Chondrocyte (in vitro differentiated cells): ENCODE measurements at places on chromosomes 1 and 21. TPM values are rescaled to one million over a fixed set of nuclear protein-coding genes. Genes with fewer than 3 reads are reported as not detected.

DNA sequence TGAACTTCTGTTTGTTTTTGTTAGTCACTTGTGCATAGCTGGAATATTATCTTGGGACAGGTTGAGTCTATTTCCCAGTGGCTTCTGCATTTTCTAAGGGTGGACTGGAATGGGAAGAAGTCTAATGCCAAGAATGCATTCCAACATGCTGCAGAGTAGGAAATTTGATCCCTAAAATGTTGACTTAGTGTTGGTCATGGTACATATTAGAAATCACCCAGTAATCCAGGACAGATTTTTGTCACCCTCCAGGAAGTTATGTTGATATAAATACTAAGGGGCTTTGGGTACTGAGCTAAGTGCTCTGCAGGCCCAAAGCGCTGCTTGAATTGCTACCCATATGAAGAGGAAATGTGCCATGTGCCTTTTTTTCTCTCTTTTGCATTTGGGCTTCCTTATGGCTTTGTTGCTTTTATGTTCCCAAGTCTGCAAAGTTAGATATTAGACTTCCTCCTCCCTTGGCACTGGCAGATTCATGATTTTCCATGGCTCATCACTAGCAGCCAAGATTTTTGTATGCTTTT, 10.0 kb downstream of the ARID1A start:
- H3K27ac ChIP-seq: peak overlapping the region; percentile 94
- H3K36me3 ChIP-seq: peaks cover 2% of the 10 kb centered on the region
- no peaks in the 10 kb centered on the region for H3K27me3 ChIP-seq
- no peak overlapping the region for H3K4me3 ChIP-seq
- H3K4me1 ChIP-seq: peaks cover 43% of the 10 kb centered on the region

DNA sequence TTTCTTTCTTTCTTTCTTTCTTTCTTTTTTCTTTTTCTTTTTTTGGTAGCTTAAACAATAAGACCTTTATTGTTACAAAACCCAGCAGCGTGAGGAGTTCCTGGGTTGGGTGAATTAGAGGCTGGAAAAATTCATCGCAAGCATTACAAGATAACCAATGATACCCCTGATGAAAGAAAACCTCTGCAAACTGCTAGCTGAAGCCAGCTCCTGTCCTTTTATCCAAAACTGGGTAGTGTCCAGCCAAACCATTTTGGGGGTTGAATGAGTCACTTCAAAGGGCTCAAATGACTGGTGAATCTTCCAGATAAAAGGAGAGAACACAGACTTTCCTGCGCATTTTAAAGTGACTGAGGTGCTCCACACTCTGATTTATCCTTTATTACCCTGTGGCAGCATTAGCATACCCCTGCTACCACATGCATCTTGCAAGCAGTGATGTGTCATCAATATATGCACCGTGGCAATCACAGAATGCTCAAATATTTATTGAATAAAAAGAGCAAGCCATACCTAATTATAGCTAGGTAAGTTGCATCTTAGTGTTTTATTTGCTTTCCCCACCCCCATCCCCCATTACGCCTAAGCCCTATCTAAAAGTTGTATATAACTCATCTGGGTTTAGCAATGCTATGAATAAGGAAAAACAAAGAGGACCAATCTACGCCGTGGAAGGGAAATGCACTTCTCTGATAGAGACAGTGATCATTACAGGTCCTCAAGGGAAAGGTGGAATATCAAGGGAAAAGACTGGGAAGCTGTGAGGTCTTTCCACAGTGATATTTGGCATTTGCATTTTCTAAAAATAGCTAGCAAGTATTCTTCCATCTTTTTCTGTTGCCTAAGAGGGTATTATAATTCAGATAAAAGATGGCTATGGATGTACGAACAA, 32.4 kb upstream of the CEP350 start:
- H3K4me3 ChIP-seq: no peak overlapping the region
- no peaks in the 10 kb centered on the region for H3K4me1 ChIP-seq
- H3K36me3 ChIP-seq: peaks cover 20% of the 10 kb centered on the region

DNA sequence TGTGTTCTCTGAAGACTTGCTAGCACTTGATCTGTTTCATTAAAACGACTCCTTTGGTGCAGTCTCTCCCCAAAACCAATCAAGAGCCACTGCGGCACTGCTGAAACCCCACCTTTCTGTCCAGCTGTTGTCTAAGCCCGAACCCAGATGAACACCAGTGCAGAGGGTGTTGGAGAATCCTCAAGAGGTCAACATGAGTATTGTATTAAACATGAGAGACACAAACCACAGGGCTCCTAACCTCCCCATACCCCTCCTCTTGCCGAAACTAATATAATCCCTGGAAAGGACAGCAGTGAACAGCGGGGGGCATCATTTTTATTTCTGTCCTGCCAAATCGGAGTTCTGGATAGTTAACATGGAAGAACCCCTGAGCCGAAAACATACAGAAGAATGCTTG, 333.9 kb downstream of the CAMTA1 start:
- no peak for DNase-seq
- peak overlapping the region; percentile 64 for H3K27ac ChIP-seq
- peaks cover 2% of the 10 kb centered on the region for H3K36me3 ChIP-seq
- H3K4me1 ChIP-seq: peaks cover 37% of the 10 kb centered on the region
- no peaks in the 10 kb centered on the region for H3K27me3 ChIP-seq
- no peak overlapping the region for H3K4me3 ChIP-seq

DNA sequence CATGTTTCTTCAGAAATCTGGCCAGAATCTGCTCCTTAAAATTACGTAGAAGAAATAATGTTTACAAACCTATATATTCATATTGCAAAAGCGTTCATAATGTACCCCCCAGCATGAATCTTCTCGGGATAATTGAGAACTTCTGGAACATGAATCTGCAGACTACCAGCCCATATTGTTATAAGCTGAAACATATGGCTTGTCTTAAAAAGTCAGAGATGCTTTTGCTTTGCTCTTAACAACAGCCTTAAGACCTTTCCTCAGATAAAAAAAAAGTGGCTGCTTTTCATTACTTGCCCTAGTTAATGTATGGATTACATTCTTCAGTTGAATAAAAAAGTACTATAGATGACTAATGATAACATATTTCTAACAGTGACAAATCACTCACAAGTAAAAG, 15.0 kb upstream of the ZZZ3 start:
- peaks cover 11% of the 10 kb centered on the region for H3K36me3 ChIP-seq
- no peaks in the 10 kb centered on the region for H3K4me1 ChIP-seq
- no peak overlapping the region for H3K4me3 ChIP-seq

DNA sequence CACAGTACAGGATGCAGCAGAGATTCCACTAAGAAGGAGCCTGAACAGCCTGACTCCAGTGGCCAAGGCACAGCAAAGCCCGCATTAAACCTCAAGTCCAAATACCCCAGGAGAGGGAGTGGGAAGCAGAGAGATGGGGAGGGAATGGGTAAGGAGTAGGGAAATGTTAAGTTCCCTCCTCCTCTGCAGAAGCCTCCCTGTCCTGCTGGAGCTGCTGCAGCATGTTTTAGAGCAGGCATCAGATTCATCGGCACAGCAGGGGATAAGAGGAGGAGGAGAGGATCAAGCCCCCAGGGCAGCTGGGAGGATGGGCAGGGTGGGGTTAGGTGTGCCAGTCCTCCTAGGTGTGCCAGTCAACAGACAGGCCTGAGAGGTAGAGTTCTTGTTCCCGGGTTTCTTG, 709.7 kb downstream of the PTPRU start:
- H3K27me3 ChIP-seq: peaks cover 33% of the 10 kb centered on the region
- H3K27ac ChIP-seq: no peak overlapping the region
- no peak overlapping the region for H3K4me3 ChIP-seq
- H3K36me3 ChIP-seq: no peaks in the 10 kb centered on the region

DNA sequence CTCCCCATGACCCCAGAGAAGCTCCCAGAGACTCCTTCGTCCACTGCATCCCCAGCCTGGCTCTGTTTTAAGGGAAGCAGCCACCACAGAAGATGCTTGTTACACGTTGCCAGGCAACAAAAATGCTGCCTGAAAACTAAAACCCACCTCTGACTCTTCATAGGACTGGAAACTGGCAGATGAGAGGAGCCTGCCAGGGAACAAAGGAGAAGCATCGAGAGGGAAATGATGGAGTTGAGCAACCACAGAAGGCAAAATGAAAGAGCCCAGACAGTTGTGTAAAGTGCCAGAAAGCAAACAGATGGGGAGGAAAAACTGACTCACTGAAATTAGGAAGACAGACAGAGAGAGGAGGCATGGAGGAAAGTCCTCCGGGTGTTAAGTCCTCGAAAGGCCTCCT, 118.4 kb downstream of the KCNN3 start:
- H3K36me3 ChIP-seq: peaks cover 3% of the 10 kb centered on the region
- H3K27me3 ChIP-seq: peaks cover 27% of the 10 kb centered on the region
- peaks cover 39% of the 10 kb centered on the region for H3K4me1 ChIP-seq
- DNase-seq: no peak
- H3K27ac ChIP-seq: peak overlapping the region; percentile 61

DNA sequence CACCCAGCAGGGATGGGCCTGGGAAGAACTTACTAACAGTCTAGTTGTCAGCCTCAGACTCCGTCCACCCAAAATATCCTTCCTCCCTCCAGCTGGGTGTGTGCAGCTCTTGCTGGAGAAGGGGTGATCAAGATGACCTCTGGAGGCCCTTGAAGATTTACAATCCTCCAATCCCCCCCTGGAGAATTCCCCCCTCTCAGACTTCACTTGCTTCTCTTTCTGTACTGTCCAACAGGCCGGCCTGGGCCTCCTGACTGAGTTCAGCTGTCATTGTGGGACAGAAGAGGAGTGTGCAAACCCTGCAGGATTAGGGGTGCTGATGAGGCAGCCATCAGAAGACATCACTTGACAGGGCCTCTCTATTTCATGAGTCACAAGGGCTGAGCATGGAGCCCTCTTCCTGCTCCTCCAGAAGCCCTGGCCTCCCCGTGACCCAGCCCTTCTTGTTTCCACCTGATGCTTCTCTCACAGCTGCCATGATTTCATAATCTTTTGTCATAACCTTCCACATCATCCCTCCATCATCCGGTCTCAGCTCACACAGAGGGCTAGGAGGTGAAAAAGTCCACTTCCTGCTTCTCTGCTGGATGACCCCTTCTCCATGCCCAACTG, 17.5 kb upstream of the IGFN1 start:
- H3K4me3 ChIP-seq: no peak overlapping the region
- no peak overlapping the region for H3K27ac ChIP-seq
- no peaks in the 10 kb centered on the region for H3K36me3 ChIP-seq

GRCh38 chr1:204417074-204417997, 5.7 kb upstream of the PPP1R15B start:
- no peak for DNase-seq
- no peaks in the 10 kb centered on the region for H3K36me3 ChIP-seq
- H3K27me3 ChIP-seq: no peaks in the 10 kb centered on the region
- H3K4me3 ChIP-seq: peak overlapping the region; percentile 52
- peak overlapping the region; percentile 98 for H3K27ac ChIP-seq
- peaks cover 47% of the 10 kb centered on the region for H3K4me1 ChIP-seq

DNA sequence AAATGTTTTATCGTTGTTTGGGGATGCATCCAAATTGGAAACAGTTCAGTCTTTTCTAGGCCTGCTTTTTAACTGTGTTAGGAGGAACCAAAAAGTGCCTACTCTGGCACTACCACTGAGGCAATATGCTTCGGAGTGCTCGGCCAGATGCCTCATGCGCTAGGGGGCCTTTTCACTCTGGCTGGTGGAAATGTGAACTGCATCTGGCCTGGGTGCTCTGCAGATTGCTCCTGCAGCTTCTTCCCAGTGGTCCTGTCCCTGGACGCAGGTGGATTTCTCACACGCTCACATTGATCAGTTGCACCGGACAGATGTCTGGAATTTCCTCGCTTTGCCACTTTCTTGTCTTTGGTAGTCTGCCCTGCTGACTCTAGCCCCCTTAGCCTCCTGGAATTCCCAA, 330.2 kb upstream of the FMN2 start:
- DNase-seq: no peak
- no peaks in the 10 kb centered on the region for H3K36me3 ChIP-seq
- H3K27ac ChIP-seq: no peak overlapping the region
- H3K4me1 ChIP-seq: no peaks in the 10 kb centered on the region

DNA sequence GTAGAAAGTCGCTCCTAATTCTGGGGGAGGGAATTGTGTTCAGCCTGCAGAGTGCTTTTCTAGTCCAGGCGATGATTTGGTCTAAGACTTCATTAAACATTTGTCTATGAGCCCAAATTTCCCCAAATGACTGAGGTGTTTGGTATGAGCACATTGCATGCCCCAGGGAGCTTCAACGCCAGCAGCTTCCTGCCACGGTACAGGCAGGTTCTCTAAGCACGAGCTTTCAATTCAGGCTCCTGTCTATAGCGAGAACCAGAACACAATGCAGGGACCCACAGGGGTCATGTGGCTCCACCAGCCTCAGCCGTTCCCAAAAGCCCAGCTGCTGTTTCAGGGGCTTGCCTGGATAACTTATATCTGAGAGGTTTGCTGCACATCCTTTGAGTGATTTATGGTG, 34.1 kb upstream of the H6PD start:
- H3K36me3 ChIP-seq: peaks cover 2% of the 10 kb centered on the region
- DNase-seq: no peak
- H3K27me3 ChIP-seq: peaks cover 61% of the 10 kb centered on the region
- H3K27ac ChIP-seq: no peak overlapping the region
- no peak overlapping the region for H3K4me3 ChIP-seq

GRCh38 chr1:153570874-153571273, 5.2 kb upstream of the S100A2 start:
- peaks cover 49% of the 10 kb centered on the region for H3K4me1 ChIP-seq
- no peaks in the 10 kb centered on the region for H3K27me3 ChIP-seq
- no peak overlapping the region for H3K4me3 ChIP-seq
- peak overlapping the region; percentile 13 for H3K27ac ChIP-seq
- no peak for DNase-seq

- no peak overlapping the region for H3K4me3 ChIP-seq
- no peaks in the 10 kb centered on the region for H3K27me3 ChIP-seq
- H3K36me3 ChIP-seq: no peaks in the 10 kb centered on the region
- H3K27ac ChIP-seq: peak overlapping the region; percentile 76
- no peak for DNase-seq
- H3K4me1 ChIP-seq: peaks cover 43% of the 10 kb centered on the region
Observed at GRCh38 chr1:61287734-61288133, 205.4 kb downstream of the NFIA start.

CSMD2 gene
- total RNA-seq: 0.10 to 0.55 TPM (median 0.46 TPM) in 3 replicates

SLC2A1 gene
- 141 to 192 TPM (median 190 TPM) in 3 replicates for total RNA-seq

TMEM222 gene
- 31.6 to 34.7 TPM (median 34.6 TPM) in 3 replicates for total RNA-seq

ITPKB gene
- total RNA-seq: 13.3 to 13.7 TPM (median 13.4 TPM) in 3 replicates

ZBED6 gene
- 38.7 to 48.3 TPM (median 40.3 TPM) in 3 replicates for total RNA-seq

HSD17B7 gene
- total RNA-seq: 4.9 to 7.8 TPM (median 5.9 TPM) in 3 replicates

BTBD19 gene
- total RNA-seq: 43.4 to 46.5 TPM (median 44.1 TPM) in 3 replicates

SPATA21 gene
- not detected in 3 replicates for total RNA-seq

HMGCS2 gene
- total RNA-seq: not detected in 3 replicates
